Kidney (tissue), 22 donors: ENCODE measurements at places on chromosomes 7 and 10. TPM values are rescaled to one million over a fixed set of nuclear protein-coding genes. Genes with fewer than 3 reads are reported as not detected.

GRCh38 chr7:97014145-97014750, 8.9 kb downstream of the DLX6 start:
- peak; percentile 20 for DNase-seq

GRCh38 chr7:157689269-157690057, 352.7 kb downstream of the DNAJB6 start:
- DNase-seq: no peak

DNA sequence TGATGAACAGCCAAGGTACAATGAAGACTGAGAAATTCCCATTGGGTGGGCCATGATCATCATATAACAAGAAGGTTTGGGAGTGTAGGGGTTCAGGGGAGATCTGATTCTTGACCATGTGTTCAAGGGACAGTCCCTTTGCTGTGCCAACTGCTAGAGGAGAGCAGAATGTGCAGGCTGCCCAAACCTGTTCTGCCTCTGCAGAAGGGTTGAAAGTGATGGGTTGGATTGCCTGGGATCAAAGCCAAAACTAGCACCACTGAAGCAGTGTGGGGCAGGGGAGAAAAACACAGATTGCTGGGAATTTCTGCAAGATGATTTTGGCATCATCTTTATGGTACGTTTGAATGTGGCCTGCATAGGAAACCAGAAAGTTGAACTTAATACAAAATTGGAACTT, 303.9 kb downstream of the OTUD1 start:
- DNase-seq: no peak

DNA sequence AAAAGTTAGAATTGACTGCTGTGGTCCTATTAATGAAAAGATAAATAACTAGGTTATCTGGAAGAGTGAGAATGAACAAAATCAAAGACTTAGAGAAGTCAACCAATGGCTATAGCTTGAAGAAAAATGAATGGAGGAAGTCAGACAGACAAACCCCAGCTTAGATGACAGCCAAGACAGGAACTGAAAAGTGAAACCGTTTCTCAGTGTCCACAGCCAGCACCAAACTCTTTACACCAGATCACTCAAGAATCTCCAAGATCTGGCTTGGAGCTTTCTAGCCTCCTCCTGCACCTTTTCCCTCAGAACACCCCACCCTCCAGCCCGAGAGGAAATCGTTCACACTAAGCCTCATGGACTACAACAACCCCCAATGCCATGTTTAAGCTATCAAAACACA, 167.0 kb downstream of the SFMBT2 start:
- DNase-seq: no peak

GPR15LG gene
- total RNA-seq: 0.44 TPM

GRCh38 chr10:71975087-71975870, 11.1 kb downstream of the CHST3 start:
- no peak for DNase-seq

PRF1 gene
- 8.8 TPM for total RNA-seq

BMPER gene
- total RNA-seq: 0.60 TPM

- no peak for DNase-seq
These were observed 16.6 kb downstream of the PAXIP1 start for GRCh38 chr7:154986200-154986945.

DNA sequence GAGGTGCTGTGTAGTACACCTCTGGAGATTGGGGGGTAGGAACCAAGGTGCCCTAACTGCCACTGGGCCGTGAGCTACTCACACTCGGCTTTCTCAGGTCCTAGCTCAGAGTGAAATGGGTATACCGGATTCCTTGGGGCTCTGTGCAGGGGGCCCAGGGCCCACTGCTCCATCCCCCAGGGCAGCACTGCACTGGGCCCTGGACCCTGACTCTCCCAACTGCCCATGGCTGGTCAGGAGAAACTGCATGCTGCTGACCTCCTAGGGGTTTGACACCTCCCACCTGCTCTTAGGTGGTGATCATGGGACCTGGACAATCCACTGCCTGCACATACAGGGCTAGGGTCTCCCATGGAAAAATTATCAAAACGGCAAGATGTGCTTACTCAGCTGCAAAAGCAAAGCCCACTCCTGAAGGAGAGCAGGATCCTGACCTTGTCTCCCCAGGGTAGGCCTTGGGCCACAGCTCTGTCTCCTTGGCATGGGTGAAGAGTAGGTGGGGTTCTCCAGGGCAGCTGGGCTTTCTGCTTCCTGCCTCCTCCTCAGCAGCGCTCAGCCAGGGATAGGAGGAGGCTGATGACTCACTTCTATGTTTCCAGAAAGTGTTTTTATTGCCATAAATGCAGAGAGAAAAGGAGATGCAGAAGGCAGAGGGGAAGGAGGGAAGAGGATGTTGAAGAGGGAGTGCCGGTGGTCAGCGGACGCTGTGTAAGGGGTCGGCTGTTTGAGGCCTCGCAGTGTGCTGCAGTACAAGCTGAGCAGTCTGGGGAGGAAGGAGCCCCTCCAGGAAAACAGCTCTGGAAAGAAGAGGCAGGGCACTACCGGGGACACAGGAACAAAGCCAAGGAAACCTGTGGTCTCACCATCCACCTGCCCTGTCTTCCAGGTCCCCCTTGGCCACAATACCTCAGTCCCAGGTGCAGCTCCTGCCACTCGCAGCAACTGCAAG, 107.8 kb downstream of the ARHGAP22 start:
- peak; percentile 15 for DNase-seq

GAD2 gene
- total RNA-seq: not detected

- DNase-seq: peak; percentile 40
These were observed 712.8 kb downstream of the PARD3 start for GRCh38 chr10:34102237-34102673.

DNA sequence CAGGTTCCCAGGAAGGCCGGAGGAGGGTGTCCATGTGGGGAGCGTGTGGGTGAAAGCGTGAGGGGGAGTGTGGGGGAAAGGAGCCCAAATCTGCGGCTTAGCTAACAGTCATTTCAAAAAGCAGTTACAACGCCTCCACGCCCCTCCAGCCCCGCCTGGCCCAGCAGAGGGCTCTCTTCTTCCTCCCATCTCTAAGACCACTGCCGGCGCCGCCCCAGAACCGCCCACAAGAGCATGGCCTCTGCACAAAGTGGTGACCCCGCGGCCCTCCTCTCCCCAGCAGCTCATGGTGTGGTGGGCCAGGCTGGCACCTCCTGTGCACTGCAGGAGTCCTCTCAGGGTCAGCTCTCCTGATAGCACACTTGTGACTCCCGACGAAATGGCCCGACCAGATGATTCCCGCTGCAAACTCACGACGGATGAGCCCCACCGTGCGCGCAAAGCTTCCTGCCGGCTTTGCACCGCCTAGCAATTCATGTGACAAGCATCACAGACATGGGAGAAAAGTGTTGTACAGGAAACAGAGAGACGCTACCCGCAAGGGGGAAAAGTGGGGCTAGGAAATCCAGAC, 12.4 kb upstream of the HUS1 start:
- DNase-seq: peak; percentile 89

GRCh38 chr7:75038508-75038907, 35.1 kb downstream of the RCC1L start:
- no peak for DNase-seq

DNA sequence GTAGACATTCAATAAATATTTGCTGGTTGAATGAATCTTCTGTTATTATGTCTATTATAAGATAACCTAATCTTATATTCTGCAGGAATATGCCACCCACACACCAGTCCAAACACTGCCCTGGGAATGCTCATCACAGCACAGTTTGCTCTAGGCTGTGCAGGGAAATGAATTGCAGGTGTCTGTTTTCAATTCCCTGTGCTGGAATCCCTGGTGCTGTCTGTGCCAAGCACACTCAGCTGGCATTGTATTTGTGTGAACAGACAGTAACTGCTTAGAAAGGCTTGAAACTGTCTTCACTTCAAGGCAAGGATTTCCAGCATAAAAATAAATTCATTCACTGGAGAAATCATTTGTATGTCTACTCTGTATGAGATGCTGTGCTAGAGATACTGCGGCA, 20.2 kb downstream of the ATOH7 start:
- DNase-seq: no peak

- peak; percentile 6 for DNase-seq
These were observed 8.6 kb upstream of the PLAU start for GRCh38 chr10:73902351-73902750.

DNA sequence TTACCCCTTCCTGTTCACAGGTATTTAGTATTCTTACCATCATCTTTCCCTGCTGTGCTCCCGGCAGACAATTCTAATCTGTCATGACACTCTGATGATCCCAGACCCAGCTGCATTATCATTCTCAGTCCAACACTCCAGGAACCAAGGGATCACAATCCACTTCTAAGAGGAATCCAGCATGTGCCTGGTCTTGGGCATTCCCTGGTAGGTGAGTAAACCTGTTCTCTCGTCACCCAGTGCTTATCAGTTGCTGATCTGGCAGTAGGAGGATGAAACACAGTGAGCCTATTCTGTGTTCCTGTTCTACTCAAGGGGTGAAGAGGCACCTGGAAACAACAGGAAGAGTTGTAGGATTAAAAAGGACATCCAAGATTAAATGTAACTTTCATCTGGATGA, 1.3 kb upstream of the DMBT1 start:
- DNase-seq: no peak

GRCh38 chr7:132182992-132183391, 393.3 kb downstream of the PLXNA4 start:
- DNase-seq: no peak

- no peak for DNase-seq
These were observed 465.5 kb downstream of the PHTF2 start for GRCh38 chr7:78264105-78264504.

DNA sequence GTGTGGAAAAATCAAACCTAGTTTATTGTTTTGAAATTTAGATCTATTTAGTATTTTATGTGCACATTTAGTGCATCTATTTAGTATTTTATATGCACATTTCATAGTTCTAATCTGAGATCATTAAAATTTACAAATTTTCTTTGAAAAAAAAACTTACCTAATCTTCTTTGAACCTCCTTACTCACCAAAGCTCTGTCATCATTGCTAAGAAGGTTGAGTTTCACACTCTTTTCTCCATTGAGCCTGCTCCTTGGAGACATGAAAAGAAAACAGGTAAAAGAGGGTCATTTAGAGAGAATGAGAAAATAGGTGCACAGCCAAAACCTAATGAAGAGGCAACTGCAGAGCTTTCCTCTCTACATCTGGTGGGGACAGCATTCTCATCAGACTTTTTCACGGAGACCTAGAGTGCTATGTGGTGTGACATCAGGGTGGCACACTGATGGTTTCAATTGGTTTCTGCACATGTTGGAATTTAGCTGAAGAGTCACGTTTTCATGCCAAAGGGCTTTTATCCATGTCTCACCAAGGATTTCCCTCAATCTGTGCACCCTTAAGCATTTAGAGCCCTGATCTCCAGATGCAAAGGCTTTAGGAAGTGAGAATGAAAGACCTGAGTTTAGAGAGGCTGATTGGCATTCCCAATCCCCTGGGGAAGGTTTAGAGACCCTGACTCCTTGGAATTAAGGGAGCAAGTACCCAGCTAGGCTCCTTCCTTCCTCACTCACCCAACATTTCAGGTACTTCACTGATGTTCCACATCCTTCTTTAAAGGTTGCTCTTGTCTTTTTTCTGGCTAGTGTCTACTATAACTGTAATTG, 89.2 kb upstream of the CAPZA2 start:
- no peak for DNase-seq

- no peak for DNase-seq
These were observed 193.9 kb upstream of the PHF14 start for GRCh38 chr7:10779465-10780399.

- no peak for DNase-seq
These were observed 380.6 kb downstream of the PHTF2 start for GRCh38 chr7:78179211-78179610.

ACSM6 gene
- not detected for total RNA-seq

- DNase-seq: no peak
These were observed 45.1 kb downstream of the DPY19L1 start for GRCh38 chr7:34991938-34992840.

- DNase-seq: peak; percentile 7
These were observed 44.4 kb downstream of the JAKMIP3 start for GRCh38 chr10:132110111-132110521.

GRCh38 chr10:68010426-68010940, 64.6 kb downstream of the HERC4 start:
- DNase-seq: no peak

PRPS1L1 gene
- not detected for total RNA-seq

DNA sequence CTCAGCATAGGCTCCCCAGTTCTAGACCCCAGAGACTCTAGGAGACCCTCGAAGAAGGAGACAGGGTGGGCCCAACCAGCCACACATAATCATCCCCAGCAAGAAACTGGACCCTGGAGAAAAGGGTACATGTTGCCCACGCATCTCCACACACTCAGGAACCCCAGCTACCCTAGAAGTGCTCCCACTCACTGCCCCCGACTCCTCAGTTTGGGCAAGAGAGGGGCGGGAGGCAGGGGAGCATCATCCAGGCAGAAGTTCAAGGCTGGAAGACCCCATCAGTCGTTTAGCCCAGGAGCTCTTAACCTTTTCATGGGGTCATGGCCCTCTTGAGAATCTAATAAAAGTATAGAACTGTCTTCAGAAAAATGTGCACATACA, 1.8 kb upstream of the ZNF467 start:
- DNase-seq: no peak

DNA sequence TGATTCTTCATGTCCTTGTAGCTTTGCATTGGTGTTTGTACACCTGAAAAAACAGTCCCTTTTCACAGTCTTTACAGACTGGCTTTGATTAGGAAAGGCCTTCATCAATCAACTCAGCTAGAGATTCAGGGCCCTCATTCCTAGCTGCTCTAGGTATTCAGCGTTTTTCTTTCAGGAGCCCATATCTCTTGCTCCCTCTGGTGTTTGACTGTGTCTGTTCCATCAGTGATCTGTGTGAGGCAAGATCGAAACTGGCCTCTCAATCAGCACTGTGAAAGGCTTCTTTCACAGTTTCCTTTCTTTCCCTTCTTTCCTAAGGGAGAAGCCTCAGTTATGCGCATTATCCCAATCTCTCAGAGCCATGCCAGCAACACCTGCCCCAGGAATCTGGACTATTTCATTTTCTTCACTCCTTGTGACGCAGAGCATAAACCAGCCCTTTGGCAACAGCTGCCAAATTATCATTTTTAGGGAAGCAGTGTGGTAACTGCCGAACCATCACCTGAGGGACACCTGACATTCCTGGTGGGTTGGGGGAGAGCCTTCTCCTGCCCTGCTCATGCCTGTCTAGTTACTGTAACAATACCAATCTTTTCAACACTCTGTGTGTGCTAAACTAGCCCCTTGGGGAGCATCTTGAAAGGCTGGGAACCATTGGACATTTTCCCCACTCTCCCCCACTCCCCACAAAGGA, 75.7 kb upstream of the CCDC71L start:
- peak; percentile 12 for DNase-seq

CHST3 gene
- total RNA-seq: 31.5 TPM

DNA sequence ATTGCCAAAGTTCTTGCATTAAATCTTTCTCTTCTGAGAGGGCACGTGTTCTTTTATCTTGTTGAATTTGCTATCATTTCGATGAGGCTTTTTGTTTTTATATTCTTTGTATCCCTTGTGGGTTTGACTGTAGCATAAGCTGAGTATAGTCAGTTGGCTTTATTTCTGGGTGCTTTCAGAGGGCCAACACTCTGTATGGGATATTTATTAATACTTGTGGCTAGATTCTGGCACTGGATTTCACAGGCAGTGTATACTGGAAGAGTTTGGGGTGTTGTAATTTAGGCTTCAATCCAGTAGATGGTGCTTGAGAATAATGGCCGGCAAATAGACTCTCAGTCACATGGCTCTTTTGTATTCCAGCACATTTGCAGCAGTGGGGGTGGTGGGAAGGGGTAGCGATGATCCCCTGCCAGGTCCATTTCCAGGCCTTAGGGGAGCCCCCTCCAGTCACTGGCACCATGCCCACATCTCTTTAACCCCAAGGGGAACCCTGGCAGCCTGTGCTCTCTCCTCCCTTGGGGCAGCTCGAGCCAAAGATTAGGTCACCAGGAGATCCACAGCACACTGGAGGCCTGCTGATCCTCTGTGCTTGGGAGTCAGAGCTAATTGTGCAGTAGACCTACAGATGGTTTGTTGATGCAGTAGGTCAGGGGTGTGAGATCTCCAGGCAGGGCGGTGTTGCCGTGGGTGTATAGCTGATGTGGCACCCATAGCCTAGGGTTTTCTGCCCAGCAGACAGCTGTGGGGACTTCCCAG, 81.8 kb downstream of the PTPN20 start:
- DNase-seq: no peak
